ENCODE measurements at places on chromosomes 1 and 21. TPM values are rescaled to one million over a fixed set of nuclear protein-coding genes. Genes with fewer than 3 reads are reported as not detected.
A peak's percentile ranks its signal among the peaks of the same experiment; 100 is the strongest.

GRIK3 gene
- 0.12 TPM for total RNA-seq

TCHHL1 gene
- not detected for total RNA-seq

GJA5 gene
- 38.3 TPM for total RNA-seq

KRTAP11-1 gene
- not detected for total RNA-seq

SYTL1 gene
- total RNA-seq = 10.5 TPM

MYOC gene
- total RNA-seq = 1.8 TPM

ACTL8 gene
- total RNA-seq = not detected

PCP4L1 gene
- 3.6 TPM for total RNA-seq

TDRD10 gene
- 1.9 TPM for total RNA-seq

TTC34 gene
- 0.94 TPM for total RNA-seq

TNFRSF18 gene
- 4.0 TPM for total RNA-seq

FCGR1A gene
- total RNA-seq = 11.5 TPM

DNA sequence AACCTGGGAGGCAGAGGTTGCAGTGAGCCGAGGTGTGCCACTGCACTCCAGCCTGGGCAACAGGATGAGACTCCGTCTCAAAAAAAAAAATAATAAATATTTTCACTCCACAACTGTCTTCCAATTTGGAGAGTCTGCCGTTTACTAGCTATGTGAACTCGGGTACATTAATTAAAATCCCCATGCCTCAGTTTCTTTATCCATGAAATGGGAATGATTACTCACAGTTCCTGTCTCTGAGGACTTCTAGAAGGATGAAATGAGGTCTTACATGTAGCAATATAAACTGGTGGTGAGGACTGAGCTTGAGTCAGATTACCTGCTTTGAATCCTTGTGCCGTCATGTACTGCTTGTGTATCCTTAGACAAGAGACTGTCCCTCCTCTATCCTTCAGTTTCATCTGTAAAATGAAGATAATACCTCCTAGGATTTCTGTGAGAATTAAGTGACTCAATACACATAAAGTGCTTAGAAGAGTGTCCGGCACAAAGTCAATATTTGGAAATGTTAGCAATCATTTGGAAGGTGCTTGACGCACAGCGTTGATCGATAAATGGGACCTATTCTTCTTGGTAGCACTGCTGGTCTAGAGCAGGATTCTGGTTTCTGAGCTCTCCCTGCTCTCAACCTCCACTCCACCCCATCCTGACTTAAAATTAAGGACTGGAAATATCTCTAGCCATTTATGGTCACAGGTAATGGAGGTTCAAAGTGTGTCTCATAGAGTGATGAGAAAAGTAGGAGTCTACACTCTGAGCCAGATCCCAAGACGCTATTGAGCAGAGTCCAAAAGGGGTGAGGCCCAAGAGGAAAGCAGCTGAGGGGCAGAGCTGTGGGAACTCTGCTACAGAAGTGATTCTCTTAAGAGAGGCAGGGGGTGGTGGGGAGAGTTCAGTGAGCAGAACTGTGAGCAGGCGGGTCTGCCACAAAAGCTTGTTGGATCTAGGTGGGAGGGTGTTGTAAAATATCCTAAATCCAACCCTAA is 11.6 kb upstream of the DDI2 start:
- no peak for DNase-seq
- H3K4me3 ChIP-seq = no peak overlapping the region
- H3K4me1 ChIP-seq = no peaks in the 10 kb centered on the region
- H3K36me3 ChIP-seq = no peaks in the 10 kb centered on the region
- H3K27me3 ChIP-seq = no peaks in the 10 kb centered on the region

DNA sequence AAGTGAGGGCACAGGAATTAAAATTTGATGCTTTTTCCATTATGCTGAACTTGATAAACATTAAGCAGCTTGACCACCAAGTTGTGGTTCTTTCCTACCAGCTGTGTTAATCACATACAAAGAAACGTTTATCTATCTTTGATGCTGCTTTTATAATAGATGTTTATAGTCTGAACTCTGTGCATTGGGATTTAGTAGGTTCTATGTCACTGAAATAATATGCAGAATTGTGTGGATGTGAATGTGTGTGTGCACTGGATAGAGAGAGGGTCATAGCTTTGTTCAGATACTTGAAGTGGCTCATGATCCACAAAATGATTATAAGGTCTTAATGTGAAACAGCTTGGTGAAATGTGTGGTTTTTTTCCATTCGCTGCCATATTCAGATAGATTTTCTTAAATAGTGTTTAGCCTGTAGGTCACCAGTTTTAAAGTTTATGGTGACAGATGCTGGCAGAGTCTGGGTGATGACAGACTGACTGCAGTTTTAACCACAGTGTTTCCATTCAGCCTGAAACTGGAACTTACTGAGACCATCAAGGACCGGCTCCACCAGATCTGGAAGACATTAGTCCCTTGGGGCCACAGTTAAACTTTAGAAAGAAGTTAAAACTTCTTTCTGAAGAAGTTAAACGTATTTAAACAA is 10.2 kb downstream of the DDI2 start:
- no peaks in the 10 kb centered on the region for H3K27me3 ChIP-seq
- H3K4me1 ChIP-seq = peaks cover 4% of the 10 kb centered on the region
- DNase-seq = peak; percentile 94
- H3K4me3 ChIP-seq = no peak overlapping the region

- no peaks in the 10 kb centered on the region for H3K36me3 ChIP-seq
- no peak overlapping the region for H3K27ac ChIP-seq
- DNase-seq = no peak
- H3K27me3 ChIP-seq = no peaks in the 10 kb centered on the region
Observed at GRCh38 chr1:189628857-189629256, 848.8 kb downstream of the BRINP3 start.

GRCh38 chr1:219659684-219660083 is 46.8 kb upstream of the ZC3H11B start:
- no peaks in the 10 kb centered on the region for H3K27me3 ChIP-seq
- no peak overlapping the region for H3K4me3 ChIP-seq
- peak; percentile 57 for DNase-seq
- no peak overlapping the region for H3K27ac ChIP-seq
- H3K4me1 ChIP-seq = peaks cover 16% of the 10 kb centered on the region

DNA sequence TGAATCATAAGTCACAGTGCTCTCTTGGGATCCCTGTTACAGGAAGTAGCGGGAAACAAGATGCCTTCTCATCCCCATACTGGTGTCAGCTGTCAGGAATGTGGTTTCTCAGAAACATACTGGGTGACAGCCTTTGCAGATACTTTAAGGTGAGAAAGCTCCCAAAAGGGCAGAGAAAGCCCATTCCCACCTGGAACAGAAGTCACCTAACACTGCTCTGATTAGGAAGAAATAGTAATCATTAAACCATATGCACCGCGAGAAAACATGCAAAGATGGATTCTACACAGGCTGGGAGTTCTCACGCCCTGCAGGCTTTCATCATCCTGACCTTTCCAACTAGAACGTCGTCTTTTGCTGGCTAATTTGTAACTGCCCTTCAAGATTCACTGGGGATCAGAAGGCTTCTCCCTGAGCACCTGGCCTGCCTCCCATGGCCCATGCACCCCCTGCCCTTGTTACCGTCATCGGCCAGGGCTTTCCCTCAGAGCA is 46.2 kb upstream of the SLC44A3 start:
- DNase-seq = no peak
- peaks cover 8% of the 10 kb centered on the region for H3K4me1 ChIP-seq
- peak overlapping the region; percentile 79 for H3K27ac ChIP-seq
- no peak overlapping the region for H3K4me3 ChIP-seq

DNA sequence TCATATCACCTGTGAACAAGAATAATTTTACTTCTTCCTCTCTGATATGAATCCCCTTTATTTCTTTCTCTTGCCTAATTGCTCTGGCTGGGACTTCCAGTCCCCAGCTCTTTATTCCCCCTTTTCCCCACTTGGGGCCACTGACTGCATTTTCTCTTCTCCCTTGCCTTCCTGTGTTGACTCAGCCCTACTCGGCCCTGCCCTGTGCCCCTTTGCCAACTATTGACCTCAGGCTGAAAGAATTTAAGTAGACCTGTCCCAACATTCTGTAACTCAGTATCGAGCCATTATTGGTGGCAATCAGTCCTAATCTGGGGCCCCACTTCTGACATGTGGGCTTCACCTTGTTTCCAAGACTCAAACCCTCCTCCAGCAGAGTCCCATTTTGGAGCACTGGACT is 60.6 kb upstream of the STUM start:
- H3K27me3 ChIP-seq = no peaks in the 10 kb centered on the region
- H3K4me3 ChIP-seq = no peak overlapping the region
- DNase-seq = no peak
- H3K27ac ChIP-seq = no peak overlapping the region

- no peak for DNase-seq
- no peaks in the 10 kb centered on the region for H3K36me3 ChIP-seq
- no peak overlapping the region for H3K4me3 ChIP-seq
- no peaks in the 10 kb centered on the region for H3K27me3 ChIP-seq
- no peaks in the 10 kb centered on the region for H3K4me1 ChIP-seq
Observed at GRCh38 chr1:185541871-185542301, 192.3 kb upstream of the HMCN1 start.

DNA sequence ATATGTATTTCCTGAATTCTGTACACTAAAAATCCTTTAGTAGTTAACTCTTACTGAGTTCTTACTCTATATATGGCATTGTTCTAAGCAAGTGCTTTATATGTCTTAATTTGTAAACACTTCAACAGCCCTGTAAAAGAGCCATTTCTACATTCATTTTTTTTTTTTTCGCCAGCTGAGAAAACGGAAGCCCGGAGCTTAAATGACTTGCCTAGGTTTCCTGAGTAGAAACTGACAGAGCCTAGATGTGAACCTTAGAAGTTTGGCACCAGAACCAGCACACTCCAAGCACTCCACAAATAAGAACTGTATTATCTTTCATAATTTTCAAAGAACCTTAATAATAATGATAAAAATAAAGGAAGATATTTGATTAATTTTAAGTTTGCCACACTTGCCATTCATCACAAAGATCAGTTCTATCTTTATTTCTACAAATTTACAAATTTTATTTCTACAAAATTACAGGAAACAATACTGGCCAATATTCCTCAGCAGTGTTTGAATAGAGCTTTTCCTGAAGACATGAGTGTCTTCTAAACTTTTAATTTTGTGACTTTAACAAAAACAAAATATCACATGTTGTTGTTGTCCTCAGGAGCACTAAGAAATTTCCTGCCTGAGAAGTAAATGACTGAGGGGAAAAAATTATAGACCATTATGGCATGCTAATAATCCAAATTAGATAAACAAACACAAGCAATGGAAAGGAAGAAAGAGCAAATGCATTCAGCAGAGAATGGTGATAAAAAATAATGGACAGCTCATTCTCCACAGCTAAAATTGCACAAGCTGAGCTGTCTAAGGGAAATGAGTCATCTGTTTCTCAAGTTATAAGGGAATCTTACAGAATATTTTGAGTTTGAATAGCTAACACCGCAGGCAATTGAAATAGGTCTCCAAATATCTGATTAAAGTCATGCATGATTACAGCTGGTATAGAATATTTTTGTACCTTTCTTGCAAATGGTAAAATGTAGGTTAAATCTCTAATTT is 71.2 kb downstream of the DPYD start:
- H3K4me1 ChIP-seq = no peaks in the 10 kb centered on the region
- DNase-seq = peak; percentile 71
- no peaks in the 10 kb centered on the region for H3K27me3 ChIP-seq
- H3K36me3 ChIP-seq = peaks cover 10% of the 10 kb centered on the region
- H3K4me3 ChIP-seq = no peak overlapping the region

GRCh38 chr21:24895885-24896734 is 711.2 kb downstream of the MRPL39 start:
- no peaks in the 10 kb centered on the region for H3K36me3 ChIP-seq
- no peaks in the 10 kb centered on the region for H3K27me3 ChIP-seq
- H3K4me3 ChIP-seq = no peak overlapping the region
- H3K4me1 ChIP-seq = no peaks in the 10 kb centered on the region

DNA sequence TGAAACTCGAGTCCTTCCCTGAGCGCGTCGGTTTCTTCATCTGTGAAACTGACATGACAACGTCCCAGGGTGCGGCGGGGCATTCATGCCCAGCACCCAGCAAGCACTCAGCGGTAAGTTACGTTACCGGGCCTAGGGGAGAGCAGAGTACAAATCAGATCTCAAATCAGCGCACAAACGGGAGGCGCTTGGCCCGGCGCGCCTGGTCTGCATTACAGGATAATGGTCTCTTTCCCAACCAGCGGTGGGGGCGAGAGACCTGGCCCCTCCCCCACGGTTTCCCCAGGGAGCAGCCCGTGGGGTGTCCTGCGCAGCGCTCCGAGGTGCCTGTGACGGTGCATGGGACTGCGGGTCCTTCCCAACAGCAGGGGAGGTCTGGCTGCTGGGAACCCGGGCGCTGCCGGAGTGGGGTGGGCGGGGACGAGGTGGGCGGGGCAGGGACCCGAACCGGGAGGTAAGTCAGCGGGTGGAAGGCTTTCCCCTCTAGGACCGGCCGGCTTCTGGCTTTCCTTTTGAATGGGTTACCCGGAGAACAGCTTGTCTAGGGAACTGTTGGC is 1.0 kb downstream of the TMEM51 start:
- peaks cover 21% of the 10 kb centered on the region for H3K4me1 ChIP-seq
- no peak overlapping the region for H3K27ac ChIP-seq
- no peaks in the 10 kb centered on the region for H3K36me3 ChIP-seq
- H3K4me3 ChIP-seq = peak overlapping the region; percentile 69

DNA sequence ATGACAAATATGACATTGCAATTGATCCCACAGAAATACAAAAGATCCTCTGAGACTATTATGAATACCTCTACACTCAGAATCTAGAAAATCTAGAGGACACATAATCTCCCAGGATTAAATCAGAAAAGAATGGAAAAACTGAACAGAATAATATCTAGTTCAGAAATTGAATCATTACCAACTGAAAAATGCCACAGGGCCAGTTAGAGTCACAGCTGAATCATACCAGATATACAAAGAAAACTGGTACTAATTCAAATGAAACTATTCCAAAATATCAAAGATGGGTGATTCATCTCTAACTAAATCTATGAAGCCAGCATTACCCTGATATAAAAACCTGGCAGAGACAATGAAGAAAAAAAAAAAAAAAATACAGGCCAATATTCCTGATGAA is 149.3 kb downstream of the BRINP3 start:
- no peak overlapping the region for H3K27ac ChIP-seq
- H3K4me3 ChIP-seq = no peak overlapping the region
- no peak for DNase-seq
- no peaks in the 10 kb centered on the region for H3K4me1 ChIP-seq
- H3K27me3 ChIP-seq = no peaks in the 10 kb centered on the region

DNA sequence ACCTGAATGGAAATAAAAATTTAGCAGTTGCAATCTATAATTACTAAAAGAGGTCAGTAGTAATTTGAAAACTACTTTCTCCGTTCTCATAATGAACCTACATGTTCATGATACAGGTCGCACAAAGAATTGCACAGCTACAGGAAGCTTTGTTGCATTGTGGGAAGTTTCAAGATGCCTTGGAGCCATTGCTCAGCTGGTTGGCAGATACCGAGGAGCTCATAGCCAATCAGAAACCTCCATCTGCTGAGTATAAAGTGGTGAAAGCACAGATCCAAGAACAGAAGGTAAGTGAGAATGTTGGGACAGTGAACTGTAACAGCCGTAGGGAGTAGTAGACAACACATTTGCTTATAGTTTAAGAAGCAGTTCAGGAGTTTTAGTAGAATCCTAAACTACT is 68.8 kb upstream of the BMP8A start:
- H3K4me3 ChIP-seq = no peak overlapping the region
- DNase-seq = no peak
- H3K36me3 ChIP-seq = peaks cover 8% of the 10 kb centered on the region
- H3K27me3 ChIP-seq = no peaks in the 10 kb centered on the region

Measured in lung (tissue), 17 donors.